ENCODE measurements at places on chromosomes 7 and 10. TPM values are rescaled to one million over a fixed set of nuclear protein-coding genes. Genes with fewer than 3 reads are reported as not detected.

The ARPC1A gene
- polyA plus RNA-seq, result 136 TPM

DNA sequence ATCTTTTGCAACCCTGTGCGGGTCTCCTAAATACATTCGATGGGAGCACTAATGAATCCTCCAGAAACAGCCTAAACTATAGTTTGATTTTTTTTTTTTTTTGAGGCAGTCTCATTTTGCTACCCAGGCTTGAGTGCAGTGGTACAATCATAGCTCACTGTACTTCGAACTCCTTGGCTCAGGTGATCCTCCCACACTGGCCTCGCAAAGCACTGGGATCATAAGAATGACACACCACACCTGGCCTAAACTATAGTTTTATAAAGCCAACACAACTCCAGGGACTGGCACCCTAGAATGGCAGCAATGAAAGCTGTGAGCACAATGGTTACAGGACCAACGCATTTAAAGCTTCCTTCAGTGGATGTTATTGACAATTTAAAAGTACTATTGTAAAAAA is 14.5 kb upstream of the JMJD1C start:
- no peak overlapping the region for H3K27ac ChIP-seq
- H3K4me3 ChIP-seq, result no peak overlapping the region
- no peaks in the 10 kb centered on the region for H3K36me3 ChIP-seq

The ATP6V1F gene
- 286 TPM for polyA plus RNA-seq

GRCh38 chr7:18753972-18754610 is 258.5 kb downstream of the HDAC9 start:
- no peaks in the 10 kb centered on the region for H3K4me1 ChIP-seq
- DNase-seq, result no peak
- no peaks in the 10 kb centered on the region for H3K27me3 ChIP-seq
- H3K36me3 ChIP-seq, result no peaks in the 10 kb centered on the region
- no peak overlapping the region for H3K27ac ChIP-seq
- H3K4me3 ChIP-seq, result no peak overlapping the region

GRCh38 chr7:90337106-90337505 is 9.4 kb upstream of the GTPBP10 start:
- no peak overlapping the region for H3K27ac ChIP-seq
- no peak for DNase-seq
- no peaks in the 10 kb centered on the region for H3K36me3 ChIP-seq
- no peaks in the 10 kb centered on the region for H3K27me3 ChIP-seq
- H3K4me3 ChIP-seq, result no peak overlapping the region
- no peaks in the 10 kb centered on the region for H3K4me1 ChIP-seq

The SFTPD gene
- not detected for polyA plus RNA-seq

Measured in GM12878 (cell line).